ENCODE measurements at places on chromosomes 2 and 18. TPM values are rescaled to one million over a fixed set of nuclear protein-coding genes. Genes with fewer than 3 reads are reported as not detected.

The IMMT gene
- 85.2 TPM for total RNA-seq

The FAM228A gene
- total RNA-seq, result 3.2 TPM

The ANKRD36 gene
- total RNA-seq, result 18.2 TPM

The SNTG2 gene
- total RNA-seq, result 5.6 TPM

The IGFBP2 gene
- total RNA-seq, result 59.9 TPM

The DSC2 gene
- total RNA-seq, result 11.9 TPM

The ARHGAP28 gene
- 9.1 TPM for total RNA-seq

The ERFE gene
- 1.5 TPM for total RNA-seq

The COLEC12 gene
- total RNA-seq, result 36.7 TPM

The POTEJ gene
- not detected for total RNA-seq

The ALPG gene
- not detected for total RNA-seq

DNA sequence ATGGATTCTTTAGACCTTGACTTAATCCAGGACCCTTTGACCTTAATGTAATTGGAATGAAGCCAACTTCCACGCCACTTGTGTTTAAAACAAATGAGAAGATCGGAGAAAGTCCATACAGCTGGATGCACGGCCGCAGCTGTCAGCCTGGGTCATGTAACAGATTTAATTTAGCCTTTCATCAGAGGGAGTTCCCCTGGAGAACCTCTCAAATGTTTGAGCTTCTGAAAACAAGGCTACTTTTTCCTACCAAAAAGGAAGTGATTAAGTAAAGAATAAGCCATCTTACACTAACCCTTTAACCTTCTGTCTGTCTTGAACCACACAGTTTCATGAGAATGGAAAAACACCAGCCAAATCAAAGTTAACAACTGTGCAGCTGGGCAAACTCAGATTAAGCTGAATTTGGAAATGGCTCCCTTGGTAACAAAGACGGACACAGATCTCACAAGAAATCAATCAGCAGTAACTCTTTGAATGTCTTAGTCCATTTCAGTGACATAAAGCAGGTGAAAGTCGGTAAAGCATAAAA lies 103.6 kb downstream of the DOCK10 start:
- DNase-seq, result no peak

GRCh38 chr18:3054780-3055179 lies 41.8 kb upstream of the LPIN2 start:
- DNase-seq, result no peak

DNA sequence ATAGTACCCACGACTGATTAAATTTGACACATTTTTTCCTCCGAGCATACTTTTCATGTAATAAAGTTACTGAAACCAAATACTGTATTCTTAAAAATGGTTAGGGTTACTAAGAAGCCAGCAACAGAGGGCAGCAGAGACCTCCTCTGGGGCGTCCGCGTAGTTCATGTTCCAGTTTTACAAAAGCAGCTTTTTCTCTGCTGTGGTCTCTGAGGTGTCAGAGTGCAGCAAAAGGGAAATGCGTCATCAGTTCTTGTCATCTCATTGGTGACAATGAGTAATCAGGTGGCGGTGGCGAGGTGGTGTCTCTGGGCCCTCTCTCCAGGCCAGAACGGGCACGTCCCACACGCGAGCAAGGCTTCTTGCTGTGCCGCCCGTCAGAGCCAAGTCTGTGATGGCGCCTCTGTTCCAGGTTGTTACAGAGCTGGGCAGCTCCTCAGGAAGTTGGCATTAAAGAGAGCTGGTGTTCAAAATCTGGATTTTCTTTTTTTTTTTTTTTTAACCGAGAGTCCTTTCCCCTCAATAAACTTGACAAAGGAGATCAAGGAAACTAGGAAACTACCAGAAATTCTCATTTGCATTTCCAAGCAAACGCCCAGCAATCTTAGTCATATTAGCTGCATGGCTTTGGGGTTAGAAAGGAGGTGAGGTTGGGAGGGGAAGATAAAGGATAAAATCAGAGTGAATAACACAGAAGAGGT lies 98.6 kb upstream of the BZW1 start:
- peak; percentile 92 for DNase-seq

DNA sequence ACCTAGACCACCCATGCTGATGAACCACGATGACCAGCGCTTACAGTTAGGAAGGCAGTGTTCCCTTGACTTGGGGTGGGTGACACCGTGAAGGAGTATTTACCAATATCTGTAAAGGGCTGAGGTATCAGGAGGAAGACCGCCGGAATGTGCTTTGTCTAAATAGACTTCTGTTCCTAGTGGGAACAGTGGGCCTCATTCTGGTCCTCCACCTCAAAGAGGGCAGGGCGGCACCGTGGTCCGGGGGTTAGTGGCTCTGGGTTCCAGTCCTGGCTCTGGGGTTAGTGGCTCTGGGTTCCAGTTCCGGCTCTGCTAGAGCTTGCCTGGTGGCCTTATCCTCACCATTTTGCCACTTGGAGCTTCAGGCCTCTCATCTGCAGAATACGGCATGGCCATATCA lies 91.6 kb upstream of the SMAD2 start:
- no peak for DNase-seq

DNA sequence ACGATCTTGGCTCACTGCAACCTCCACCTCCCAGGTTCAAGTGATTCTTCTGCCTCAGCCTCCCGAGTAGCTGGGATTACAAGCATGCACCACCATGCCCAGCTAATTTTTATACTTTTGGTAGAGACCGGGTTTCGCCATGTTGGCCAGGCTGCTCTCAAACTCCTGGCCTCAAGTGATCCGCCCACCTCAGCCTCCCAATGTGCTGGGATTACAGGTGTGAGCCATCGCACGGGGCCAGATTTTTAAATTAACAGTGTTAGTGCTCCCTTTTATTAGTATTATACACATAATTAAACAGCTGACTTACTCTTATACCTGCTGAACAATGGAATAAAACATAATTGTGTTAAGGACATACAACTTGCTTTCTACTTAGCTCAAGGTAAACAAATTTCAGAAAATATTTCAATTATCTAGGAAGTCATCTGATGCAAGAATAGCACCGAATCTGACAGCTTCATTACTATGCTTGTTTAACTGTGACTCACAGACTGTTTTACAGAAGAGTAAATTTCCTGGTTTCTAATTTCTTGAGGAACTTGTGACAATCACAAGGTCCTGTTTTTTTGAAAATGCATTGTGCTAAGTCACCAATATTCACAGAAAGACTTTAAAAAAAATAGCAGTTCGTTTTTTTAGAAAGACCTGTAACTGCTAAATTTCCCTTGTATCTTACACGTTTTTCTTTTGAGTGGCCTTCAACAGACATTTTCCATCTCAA lies 51.2 kb downstream of the SPIRE1 start:
- DNase-seq, result no peak

DNA sequence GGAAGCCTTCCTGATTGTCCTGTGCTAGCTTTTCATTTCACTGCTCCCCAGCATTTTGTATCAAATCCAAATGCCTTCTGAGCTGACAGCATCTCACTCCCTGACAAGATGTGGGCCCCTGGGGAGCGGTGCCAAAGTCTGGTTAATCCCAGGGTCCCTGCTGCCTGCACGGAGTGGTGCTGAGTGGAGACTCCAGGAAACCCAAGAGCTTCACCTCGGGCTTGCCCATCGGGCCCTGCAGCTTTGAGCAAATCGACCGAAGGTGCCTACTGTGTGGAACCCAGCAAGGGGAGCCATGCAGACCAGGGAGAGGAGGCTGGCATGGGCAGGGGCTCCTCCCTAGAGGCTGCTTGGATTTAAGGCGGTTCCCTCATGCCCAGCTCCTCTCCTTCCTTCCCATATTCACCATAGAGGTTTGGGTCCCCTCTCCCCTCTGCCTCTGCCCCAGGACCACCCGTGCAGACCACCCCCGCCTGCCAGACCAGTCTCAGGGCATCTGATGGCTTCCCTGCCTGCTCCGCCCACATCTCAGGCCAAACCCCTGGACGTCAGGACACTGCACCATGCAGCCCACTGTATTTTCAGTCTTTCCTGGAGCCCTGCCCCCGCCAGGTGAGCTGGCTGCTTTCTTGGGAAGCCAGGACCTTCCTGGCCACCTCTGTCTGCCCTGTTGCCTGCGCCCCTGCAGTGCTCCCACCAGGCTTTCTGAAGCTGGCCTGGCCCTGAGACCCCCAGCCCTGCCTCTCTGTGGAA lies 37.8 kb downstream of the RRM2 start:
- no peak for DNase-seq

- no peak for DNase-seq
These were observed 50.9 kb downstream of the TFCP2L1 start for GRCh38 chr2:121234144-121234543.

GRCh38 chr2:678964-679363 lies 1.8 kb upstream of the TMEM18 start:
- no peak for DNase-seq

DNA sequence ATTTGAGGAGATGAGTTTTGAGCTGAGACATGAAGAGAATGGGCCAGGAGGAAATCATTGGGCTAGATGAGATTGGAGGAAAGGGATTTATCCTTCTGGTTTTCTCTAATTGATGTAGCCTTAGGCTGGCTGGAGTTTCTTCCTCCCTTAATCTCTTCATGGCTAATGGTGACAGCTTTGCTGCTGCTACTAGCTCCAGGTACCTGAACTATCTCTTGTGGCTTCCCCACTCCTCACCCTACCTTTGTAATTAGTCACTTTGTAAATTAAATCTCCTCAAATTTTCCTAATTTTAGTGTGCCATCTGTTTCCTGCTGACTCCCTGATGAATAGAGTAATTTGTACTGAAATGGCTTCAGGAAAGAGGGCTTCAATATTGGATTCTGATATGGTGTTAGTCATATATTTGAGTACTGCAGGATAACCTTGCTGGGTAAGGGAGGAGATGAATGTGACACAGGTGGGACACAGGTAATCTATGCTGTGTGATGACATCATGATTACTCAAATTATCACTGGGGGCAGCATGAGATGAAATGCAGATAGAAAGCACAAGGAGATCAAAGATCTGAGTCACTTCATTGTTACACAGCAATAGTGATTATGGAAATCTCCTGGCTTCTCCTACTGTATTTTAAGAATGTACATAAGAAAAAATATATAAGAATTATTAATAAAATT lies 1134.1 kb upstream of the DDX18 start:
- no peak for DNase-seq

DNA sequence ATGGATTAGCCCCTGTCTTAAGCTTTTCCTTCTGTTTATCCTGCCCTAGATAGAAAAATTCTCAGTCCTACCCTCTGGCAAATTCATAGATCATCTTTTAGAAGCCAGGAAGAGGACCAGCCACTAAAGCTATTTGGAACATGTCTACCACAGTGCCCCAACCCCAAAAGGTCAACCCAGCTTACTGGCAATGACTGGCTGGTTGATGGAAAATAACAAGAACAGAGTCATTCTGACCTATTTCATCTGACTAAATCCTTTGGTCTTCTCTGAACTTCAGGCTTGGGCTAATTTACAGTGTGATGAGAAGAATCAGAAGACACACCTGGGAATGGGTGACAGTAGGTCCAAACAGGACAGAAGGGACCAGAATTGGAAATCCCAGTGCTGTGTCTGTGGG lies 227.3 kb upstream of the CCDC68 start:
- no peak for DNase-seq

GRCh38 chr2:217788669-217789002 lies 214.2 kb downstream of the TNS1 start:
- DNase-seq, result no peak

- peak; percentile 94 for DNase-seq
These were observed 11.9 kb upstream of the MLPH start for GRCh38 chr2:237474931-237475703.

DNA sequence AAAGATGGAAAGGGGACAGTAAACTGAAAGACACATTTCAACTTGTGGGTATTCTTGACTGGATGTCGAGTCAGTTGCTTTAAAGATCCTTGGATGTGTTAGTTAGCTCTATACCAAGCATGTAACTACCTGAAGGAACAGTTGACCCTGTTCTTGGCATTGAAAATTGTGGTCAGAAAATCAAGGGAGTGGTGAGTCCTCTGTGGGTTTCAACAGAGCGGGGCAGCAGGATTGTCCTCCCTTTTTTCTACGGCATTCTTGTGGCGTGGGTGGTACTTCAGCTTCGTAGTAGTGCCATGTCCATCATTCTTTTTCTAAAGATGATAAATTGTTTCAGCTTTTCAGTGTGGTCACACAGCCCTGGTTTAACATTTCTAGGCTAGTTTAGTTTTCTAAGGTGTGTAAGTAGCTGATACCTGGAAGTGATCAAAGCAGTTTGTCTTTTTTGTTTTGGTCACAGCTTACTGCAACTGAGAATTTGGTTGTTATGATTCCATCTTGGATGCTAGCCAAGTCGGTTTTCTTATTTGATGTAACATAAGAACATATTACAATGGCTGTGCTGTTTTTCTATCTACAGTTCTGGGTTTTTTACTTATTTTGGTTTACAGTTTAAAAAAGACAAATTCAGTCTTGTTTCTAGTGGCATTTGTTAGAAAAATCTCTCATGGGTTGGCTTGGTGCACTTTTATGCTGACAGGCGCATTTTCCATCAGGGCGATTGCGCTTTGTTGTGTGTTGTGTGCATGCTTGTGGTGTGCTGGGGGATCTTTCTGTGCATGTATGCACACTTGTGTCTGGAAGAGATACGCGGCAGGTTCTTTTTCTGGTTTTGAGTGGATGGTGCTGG lies 84.7 kb downstream of the ZNF407 start:
- DNase-seq, result no peak

DNA sequence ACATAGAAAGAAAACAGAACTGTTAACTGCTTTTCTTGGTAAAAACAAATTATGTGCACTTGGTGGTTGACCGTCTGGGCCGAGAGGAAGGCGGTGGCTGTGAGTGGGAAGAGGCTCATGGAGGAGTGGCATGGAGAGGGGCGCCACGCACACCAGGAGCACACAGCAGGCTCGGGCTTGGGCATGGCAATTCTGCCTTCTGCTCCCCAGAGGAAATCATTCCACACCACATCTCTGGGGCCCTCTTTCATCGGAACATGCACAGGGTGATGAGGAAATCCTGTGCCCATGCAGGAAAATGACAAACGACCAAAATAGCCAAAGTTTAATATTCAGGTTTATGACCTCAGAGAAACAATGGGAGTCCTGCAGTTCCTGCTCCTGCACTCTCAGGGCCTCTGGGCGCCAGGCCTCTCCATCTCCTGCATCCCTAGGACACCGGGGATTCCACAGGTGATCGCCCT lies 26.4 kb downstream of the WDFY1 start:
- DNase-seq, result no peak

DNA sequence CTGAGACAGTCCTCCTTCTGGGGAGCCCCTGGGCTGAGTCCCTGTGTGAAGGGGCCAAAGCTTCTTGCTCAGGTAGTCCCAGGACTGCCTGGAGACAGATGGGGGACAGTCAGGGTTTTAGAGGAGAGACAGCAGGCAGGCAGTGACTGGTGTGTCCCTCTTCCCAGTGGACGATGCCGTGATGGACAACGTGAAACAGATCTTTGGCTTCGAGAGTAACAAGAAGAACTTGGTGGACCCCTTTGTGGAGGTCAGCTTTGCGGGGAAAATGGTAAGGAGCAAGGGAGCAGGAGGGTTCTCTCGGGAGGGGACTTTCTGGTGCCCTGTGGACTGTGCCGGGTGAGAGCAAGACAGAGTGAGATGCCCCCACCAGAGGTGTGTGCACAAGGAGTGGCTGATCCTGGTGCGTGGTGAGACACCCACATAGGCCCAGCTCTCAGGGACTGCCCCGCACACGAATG lies 74.8 kb downstream of the DYSF start:
- DNase-seq, result peak; percentile 67

- peak; percentile 83 for DNase-seq
These were observed 93.5 kb upstream of the OTOS start for GRCh38 chr2:240233885-240234502.

GRCh38 chr2:233356546-233357308 lies 2.4 kb downstream of the DGKD start:
- peak; percentile 80 for DNase-seq

- DNase-seq, result no peak
These were observed 52.1 kb downstream of the SLC38A11 start for GRCh38 chr2:164903204-164903603.

GRCh38 chr2:217293046-217293445 lies 433.2 kb upstream of the TNP1 start:
- DNase-seq, result no peak

All from mesenteric fat pad (tissue), 1 donor.